ENCODE measurements at places on chromosomes 12 and 14.

DNA sequence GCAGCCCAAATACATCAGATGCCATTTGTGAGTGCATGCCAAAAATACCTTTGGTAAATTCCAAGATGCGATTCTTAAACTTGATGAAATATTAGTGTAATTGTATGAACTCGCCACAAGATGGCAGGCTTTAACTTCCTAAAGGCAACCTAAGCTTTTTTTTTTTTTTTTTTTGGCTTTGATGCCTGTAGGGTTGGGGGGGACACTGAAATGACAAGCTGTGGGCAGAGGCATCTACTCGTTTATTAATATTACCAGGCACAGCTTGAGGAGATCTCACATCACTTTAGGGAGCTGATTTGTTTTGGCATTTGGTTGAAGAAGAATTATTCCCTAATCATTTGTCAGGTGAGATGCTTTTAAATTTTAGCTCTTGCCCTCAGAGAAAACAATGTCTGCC is 126.7 kb upstream of the CCDC196 start:
- DNase-seq: peak; percentile 48

GRCh38 chr12:63978519-63978918 is 134.0 kb downstream of the SRGAP1 start:
- no peak for DNase-seq

DNA sequence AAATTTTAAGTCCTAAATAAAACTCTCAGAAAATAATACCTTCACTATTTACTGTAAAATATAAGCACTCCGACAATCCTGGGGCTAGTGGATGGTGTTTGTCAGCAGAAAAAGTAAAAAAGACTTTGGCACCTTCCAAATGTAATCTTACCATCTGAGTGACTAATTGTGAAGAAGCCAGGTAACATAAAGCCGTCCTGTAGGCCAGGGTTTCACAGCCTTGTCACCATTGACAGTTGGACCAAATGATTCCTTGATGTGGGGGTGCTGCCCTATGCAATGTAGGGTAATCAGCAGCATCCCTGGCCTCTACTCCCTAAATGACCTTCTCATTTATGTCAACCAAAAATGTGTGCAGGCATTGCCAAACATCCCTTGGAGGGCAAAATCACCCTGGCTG is 87.2 kb downstream of the CAPZA3 start:
- DNase-seq: no peak

DNA sequence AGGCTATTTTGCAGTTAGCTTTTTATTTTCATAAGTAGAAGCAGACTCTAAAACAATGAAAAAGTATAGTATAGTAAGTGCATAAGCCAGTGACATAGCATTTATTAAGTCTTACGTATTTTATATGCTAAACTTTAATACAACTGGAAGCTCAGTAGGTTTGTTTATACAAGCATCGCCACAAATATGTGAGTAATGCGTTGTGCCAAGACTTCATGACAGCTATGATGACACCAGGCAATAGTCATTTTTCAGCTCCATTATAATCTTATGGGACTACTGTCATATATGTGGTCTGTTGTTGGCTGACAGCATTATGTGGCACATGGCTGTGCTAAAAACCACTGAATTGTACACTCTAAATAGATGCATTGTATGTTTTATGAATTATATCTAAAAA is 40.3 kb downstream of the SLC38A2 start:
- no peak for DNase-seq

- DNase-seq: no peak
Observed at GRCh38 chr12:41899577-41899976, 245.1 kb downstream of the GXYLT1 start.

- DNase-seq: no peak
Observed at GRCh38 chr12:108840605-108841332, 16.6 kb downstream of the SSH1 start.

GRCh38 chr12:57454566-57455373 is at the start of gene INHBE:
TSS of gene INHBE (plus strand) at chr12:57455307. CDS start at chr12:57455537, 230 bp downstream.
- no peak for DNase-seq

- no peak for DNase-seq
Observed at GRCh38 chr14:39203659-39204606, 28.9 kb downstream of the PNN start.

DNA sequence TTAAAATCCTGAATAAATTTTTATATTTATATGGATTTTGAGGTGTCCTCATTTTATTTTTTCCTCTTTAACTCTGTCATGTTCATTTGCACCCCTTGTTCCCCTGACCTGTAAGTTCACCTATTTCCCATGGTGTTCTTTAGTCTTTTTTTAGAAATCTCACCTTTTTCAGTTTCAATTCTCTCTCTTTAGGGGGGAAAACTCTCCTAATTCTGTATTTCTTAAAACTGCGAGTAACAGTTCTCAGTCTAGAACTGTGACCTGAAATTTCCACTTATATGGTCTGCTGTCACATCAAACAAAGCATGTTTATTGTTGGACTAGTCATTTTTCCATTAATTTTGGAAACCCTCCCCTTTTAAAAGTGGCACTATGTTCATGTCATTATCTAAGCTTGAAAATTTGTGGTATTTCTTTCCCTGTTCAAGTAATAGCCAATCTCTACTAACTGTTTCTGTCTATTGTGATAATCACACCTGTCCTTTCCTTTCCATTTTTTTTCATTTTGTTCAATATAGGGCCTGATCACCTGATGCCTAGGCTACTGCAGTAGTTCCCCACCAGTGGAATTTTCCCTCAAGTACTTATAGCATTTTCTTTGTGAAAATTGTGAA is 14.0 kb upstream of the FBXO33 start:
- DNase-seq: no peak

DNA sequence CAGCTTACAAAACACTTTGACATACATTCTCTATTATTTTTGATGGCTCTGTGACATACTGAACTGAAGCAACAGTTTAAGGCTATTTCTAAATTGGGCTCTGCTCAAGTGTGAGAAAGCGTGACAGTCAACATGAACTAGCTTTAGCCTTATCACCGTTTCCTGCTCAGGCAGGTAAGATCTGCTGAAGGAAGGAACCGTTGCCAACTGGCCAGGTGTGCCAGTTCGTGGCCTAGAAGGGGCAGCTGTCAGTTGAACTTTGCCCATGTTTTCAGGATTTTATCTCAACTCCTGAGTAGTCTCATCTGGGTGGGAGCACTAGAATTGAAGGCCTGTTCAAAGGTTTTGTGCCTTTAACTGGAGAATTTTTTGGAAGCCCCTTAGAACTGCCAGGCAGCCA is 79.5 kb downstream of the ETV6 start:
- no peak for DNase-seq

DNA sequence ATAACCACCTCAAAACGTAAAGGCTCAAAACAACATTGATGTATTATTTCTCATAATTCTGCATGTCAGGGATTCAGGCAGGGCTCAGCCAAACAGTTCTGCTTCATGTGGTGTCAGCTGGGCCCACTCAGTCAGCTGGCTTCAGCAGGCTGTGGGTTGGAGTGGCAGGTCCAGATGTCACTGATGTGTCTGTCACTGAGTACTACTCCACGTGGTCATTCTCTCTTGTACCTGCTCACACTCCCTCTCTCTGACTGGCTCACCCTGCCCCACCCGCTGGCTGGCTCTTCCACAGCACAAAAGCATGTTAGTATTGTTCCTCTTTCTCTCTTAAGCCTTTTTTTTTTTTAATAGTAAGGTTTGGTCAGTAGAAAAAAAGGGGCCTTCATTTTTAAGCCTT is 182.4 kb downstream of the DICER1 start:
- no peak for DNase-seq

- no peak for DNase-seq
Observed at GRCh38 chr14:23531391-23531790, 20.2 kb downstream of the ZFHX2 start.

- DNase-seq: peak; percentile 80
Observed at GRCh38 chr12:40010899-40011774, 94.7 kb downstream of the SLC2A13 start.

GRCh38 chr12:113577464-113578129 is 105.9 kb upstream of the LHX5 start:
- DNase-seq: no peak

DNA sequence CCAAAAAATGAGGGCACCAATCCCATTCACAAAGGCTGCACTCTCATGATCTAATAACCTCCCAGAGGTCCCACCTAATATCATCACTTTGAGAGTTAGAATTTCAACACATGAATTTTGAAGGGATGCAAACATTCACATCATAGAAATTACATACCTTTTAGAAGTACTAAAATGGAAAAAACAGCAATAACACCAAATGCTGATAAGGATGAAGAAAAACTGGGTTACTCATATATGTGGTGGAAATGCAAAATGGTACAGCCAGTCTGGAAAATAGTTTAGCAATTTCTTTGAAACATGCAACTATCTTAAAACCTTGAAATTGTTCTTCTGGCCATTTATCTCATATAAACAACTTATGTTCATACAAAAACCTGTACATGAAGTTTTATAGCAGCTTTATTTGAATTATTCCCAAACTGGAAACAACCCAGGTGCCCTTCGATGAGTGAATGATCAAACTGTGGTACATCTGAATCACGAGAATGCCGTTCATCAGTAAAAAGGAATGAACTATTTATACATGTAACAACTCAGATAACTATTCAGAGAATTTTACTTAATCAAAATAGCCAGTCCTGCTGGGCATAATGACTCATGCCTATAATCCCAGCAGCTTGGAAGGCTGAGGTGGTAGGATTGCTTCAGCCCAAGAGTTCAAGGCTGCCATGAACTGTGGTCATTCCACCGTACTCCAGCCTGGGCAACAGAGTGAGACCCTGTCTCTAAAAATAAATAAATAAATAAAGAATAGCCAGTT is 109.4 kb upstream of the SSTR1 start:
- DNase-seq: no peak

- peak; percentile 93 for DNase-seq
Observed at GRCh38 chr12:39443081-39443928, at the start of gene KIF21A. TSS of gene KIF21A (minus strand) at chr12:39443120. CDS start at chr12:39442970, 150 bp downstream.

GRCh38 chr12:7439579-7440505 is 4.1 kb downstream of the CD163L1 start:
- DNase-seq: peak; percentile 32

DNA sequence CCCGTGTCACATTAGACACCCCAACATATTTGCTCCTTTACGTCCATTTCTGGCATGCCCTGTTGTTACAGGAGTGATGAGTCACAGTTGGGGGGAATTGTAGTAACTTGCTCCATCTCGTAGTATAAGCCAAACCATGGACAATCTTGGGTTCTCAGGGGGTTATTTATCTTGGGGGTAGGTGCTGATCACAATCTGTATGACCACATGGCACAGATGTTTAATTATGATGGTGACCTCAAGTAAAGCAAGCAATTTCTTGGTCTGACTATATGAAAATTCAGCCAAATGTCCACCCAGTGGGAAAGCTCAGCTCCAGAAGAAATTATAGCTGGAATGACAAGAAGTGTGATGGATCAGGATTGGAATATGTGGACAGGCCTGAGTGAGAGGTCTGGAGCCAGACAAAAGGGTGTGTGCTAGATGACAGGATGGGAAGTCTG is 32.1 kb upstream of the STON2 start:
- DNase-seq: no peak

GRCh38 chr12:121108492-121108891 is 24.2 kb upstream of the P2RX7 start:
- no peak for DNase-seq

- DNase-seq: no peak
Observed at GRCh38 chr12:57342207-57342691, 88.6 kb downstream of the R3HDM2 start.

- DNase-seq: no peak
Observed at GRCh38 chr12:132356691-132357622, 27.6 kb upstream of the GALNT9 start.
